ENCODE measurements at places on chromosomes 13 and 19.

GRCh38 chr13:112117258-112117954 lies 50.5 kb downstream of the SOX1 start:
- DNase-seq, result no peak

- no peak for DNase-seq
These were observed 8.1 kb upstream of the TNFSF14 start for GRCh38 chr19:6677883-6678689.

DNA sequence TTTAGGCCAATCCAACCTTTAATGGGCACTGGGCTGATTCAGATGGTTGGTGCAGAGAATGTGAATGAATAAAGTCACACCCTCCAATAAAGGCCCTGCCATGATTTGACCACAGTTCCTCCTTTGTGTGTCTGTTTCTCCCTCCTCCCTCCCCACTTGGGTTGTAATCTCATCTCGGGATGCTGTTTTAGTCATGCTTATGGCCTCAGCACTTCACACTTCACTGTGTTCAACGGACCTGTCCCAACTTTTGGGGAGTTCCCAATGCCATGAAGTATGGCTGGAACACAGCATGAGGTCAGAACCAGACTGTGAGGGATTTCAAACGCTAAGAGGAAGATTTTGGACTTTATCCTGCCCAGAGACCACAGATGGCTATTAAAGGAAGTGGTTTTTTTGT lies 5.6 kb upstream of the RAB8A start:
- no peak for DNase-seq

- no peak for DNase-seq
These were observed 62.1 kb downstream of the GGACT start for GRCh38 chr13:100526318-100527000.

DNA sequence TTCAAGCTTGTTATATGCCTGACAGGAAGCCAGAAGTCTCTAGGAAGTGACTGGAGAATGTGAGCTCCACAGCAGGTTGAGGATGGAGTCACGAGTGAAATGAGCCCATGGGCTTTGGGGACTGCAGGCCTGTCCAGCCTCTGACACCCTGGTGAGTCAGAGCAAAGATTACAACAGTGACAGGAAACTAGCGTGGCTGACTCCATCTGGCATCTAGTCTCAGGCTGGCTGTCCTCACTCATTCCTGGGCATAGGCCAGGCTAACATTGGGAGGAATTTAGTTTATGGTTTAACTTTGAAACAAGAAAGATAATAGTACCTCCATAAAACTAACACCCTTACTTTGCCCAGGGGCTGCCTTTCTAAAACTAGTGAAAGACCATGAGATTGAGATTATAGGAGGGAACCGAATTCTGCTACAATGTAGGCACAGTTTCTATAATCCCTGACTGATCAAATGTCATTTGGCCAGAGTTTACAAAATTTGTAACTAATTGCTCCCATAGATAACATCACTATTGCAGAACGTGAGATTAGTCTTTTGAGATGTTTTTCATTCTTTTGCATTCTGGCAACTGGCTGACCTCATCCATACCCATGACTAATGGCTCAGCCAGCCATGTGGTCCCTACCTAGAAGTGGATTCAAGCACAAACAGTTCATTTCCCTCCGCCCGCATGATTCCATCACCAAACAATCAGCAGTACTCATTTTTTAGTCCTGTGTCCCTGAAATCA lies 28.4 kb downstream of the PSG1 start:
- DNase-seq, result no peak

GRCh38 chr19:33290082-33290815 lies 12.1 kb downstream of the CEBPA start:
- DNase-seq, result no peak

DNA sequence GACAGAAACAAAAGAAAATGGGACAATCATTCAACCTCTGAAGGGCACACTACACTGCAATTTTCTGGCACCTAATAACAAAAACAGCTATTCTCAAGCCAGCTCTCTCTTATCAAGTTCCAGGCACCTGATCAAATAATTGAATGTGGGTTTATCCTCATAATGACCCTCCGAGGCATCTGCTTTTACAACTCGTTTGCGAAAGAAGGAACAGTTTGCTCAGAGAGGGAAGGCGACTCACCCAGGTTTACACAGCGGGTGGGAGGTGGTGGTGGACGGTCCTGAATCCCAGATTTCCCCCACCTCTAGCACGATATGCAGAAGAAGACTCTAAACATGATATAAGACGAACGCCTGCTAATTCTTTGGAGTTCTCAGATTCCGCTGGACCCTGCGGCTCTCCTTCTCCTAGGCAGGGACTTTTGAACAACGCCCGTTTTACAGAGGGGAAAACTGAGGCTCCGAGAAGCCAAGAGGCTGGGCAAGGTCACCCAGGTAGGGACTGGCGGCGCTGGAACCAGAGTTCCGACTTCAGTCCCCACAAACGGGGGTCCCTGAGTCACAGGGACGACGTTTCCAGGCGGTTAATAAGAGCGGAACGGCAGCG lies 641 bp downstream of the SGTA start:
- DNase-seq, result no peak

- no peak for DNase-seq
These were observed 329.2 kb downstream of the DLEU7 start for GRCh38 chr13:50514249-50514648.

- no peak for DNase-seq
These were observed 77.8 kb downstream of the INSR start for GRCh38 chr19:7216373-7216902.

- no peak for DNase-seq
These were observed 2.3 kb downstream of the ADGRE3 start for GRCh38 chr19:14672188-14672872.

DNA sequence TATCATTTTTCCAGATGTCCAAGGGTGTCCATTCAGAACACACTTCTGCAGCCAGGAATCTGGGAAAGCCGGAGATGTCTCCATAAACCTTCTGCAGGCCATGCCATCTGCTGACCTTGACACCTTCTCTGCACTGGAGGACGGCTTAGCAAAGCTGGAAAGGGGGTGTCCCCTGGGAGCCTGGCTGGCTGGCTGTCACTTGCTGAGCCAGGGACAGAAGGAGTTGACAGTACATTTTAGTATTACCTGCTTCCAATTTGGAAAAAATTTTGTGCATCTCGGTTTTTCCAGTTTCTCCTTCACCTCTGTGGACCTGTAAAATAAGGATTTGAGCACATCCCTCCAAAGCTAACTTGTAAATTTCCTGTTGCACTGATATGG lies 8.1 kb upstream of the CHST8 start:
- DNase-seq, result no peak

DNA sequence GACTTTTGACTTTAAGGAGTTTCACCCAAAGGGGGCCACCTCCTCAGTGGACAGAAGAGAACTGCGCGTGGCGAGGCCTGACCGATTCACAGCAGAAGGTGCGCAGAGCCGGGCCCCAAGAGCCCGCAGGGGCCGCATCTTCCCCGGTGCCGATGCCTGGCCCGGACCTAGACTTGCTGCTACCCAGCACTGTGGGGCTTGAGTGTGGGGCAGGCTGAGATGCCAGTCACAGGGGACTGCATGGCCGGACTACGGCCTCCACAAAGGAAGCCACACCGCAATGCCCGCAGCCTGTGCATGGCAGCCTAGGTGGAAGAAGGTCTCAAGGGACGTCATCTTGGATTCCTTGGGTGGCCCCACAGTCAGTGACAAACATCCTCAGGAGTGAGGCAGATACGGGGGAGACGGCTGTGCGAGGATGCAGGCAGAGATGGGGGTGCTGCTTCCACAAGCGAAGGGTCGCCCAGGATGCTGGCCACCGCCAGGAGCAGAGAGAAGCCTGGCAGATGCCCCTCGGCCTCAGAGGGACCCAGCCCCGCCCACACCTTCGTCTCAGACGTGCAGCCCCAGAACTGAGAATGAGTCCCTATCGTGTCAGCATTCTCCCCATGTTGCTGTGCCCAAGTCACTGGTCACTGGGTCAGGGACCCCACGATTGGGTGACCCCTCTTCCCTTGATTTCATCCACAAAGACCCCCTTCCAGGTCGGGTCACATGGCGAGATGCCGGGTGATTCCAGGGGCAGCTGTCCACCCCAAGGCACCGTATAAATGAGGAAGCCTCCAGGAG lies 16.9 kb downstream of the MOB3A start:
- DNase-seq, result no peak

DNA sequence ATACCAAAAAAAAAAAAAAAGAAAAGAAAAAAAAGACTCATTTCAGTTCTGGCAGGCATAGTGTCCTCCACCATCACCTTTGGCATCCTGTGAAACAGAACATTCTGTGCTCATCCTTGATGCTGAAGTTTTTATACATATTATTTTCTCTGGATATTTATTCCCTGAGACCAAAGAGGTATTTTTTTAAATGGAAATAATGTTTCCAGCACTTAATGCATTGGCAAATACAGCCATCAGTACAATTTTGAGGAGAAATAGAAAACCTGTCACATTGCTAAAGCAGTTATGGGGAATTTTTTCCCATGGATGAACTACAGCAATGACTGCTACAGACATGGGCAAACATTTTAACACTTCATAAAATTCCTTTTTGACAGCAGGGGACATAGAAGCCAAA lies 312.4 kb downstream of the DNAJC15 start:
- DNase-seq, result no peak

- DNase-seq, result no peak
These were observed 2.5 kb downstream of the PRKCSH start for GRCh38 chr19:11437955-11438354.

GRCh38 chr13:96662036-96662435 lies 332.2 kb downstream of the OXGR1 start:
- DNase-seq, result no peak

Data from DMS79 treated with DMSO at 0.1 percent for 48 hours (cell line).